Activated naive CD8-positive, alpha-beta T cell treated with anti-CD3 and anti-CD28 coated beads for 36 hours (primary cell): ENCODE measurements at places on chromosomes 4 and X.

GRCh38 chr4:159370286-159370685 lies 267.4 kb downstream of the RAPGEF2 start:
- H3K27ac ChIP-seq, result no peak overlapping the region
- H3K4me3 ChIP-seq, result no peak overlapping the region
- no peak for DNase-seq
- no peaks in the 10 kb centered on the region for H3K36me3 ChIP-seq
- peaks cover 10% of the 10 kb centered on the region for H3K27me3 ChIP-seq

DNA sequence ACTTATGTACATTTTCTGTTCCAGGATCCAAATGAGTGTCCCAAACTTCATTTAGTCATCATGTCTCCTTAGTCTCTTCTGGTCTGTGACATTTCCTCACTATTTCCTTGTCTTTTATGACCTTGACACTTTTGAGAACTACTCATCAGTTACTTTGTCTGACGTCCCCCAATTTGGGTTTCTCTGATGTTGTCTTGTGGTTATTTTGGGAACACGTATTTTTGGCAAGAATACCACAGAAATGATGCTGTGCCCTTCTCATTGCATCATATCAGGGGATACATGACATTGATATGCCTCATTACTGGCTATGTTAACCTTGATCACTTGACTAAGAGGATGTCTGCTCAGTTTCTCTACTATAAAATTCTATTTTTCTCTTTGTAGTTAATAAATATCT lies 308.8 kb downstream of the ZNF674 start:
- no peaks in the 10 kb centered on the region for H3K27me3 ChIP-seq
- no peak for DNase-seq
- H3K27ac ChIP-seq, result no peak overlapping the region
- no peaks in the 10 kb centered on the region for H3K36me3 ChIP-seq
- no peak overlapping the region for H3K4me3 ChIP-seq

GRCh38 chr4:168847771-168848502 lies 162.1 kb downstream of the CBR4 start:
- peaks cover 5% of the 10 kb centered on the region for H3K4me1 ChIP-seq
- no peaks in the 10 kb centered on the region for H3K36me3 ChIP-seq
- H3K27me3 ChIP-seq, result peaks cover 18% of the 10 kb centered on the region
- H3K27ac ChIP-seq, result no peak overlapping the region
- no peak for DNase-seq

- peaks cover 3% of the 10 kb centered on the region for H3K27me3 ChIP-seq
- H3K4me1 ChIP-seq, result no peaks in the 10 kb centered on the region
- no peak for DNase-seq
- no peak overlapping the region for H3K27ac ChIP-seq
- H3K4me3 ChIP-seq, result no peak overlapping the region
- no peaks in the 10 kb centered on the region for H3K36me3 ChIP-seq
Observed at GRCh38 chr4:118417325-118417724, 64.5 kb upstream of the PRSS12 start.

- no peak overlapping the region for H3K27ac ChIP-seq
- H3K27me3 ChIP-seq, result no peaks in the 10 kb centered on the region
- no peaks in the 10 kb centered on the region for H3K36me3 ChIP-seq
- no peaks in the 10 kb centered on the region for H3K4me1 ChIP-seq
- H3K4me3 ChIP-seq, result no peak overlapping the region
Observed at GRCh38 chr4:43242606-43243005, 350.1 kb downstream of the GRXCR1 start.

DNA sequence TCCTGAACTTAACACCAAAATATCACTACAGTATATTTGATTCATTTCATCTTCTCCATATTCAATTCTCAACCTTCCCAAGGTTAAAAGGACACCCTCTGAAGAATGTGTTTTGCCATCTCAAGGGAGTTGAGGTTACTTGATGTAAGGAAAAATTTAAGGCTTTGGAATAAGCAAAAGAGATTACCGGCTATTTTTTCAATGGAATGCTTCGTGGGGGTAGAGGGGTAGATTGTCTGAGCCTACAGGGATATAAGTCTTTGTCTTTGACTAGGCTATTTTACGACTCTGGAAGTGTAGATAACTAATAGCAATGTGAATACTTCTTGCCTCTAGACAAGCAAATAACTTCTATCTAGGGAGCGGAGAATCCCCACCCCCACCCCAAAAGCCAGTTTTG lies 78.2 kb downstream of the BCOR start:
- peaks cover 9% of the 10 kb centered on the region for H3K4me1 ChIP-seq
- no peak overlapping the region for H3K27ac ChIP-seq
- H3K36me3 ChIP-seq, result no peaks in the 10 kb centered on the region

DNA sequence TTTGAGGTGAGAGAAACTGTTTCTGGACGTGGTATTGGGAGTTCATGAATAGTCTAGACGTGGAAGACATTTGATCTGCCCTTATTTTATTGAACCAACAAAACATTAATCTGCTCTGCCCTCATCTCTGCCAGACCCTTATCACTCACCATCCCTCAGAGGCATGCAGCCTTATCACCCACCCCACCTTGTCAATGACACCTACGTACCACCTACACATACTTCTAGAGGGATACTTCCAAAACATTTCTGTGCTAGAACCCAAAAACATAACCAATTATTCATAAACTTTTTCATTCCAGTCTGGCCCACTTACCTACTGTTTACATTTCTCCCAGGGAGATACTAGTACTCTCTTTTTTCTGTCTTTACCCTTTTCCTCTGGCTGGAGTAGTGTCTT lies 105.2 kb downstream of the RS1 start:
- no peaks in the 10 kb centered on the region for H3K36me3 ChIP-seq
- H3K4me3 ChIP-seq, result no peak overlapping the region
- H3K27ac ChIP-seq, result no peak overlapping the region
- no peaks in the 10 kb centered on the region for H3K4me1 ChIP-seq
- no peak for DNase-seq
- no peaks in the 10 kb centered on the region for H3K27me3 ChIP-seq

DNA sequence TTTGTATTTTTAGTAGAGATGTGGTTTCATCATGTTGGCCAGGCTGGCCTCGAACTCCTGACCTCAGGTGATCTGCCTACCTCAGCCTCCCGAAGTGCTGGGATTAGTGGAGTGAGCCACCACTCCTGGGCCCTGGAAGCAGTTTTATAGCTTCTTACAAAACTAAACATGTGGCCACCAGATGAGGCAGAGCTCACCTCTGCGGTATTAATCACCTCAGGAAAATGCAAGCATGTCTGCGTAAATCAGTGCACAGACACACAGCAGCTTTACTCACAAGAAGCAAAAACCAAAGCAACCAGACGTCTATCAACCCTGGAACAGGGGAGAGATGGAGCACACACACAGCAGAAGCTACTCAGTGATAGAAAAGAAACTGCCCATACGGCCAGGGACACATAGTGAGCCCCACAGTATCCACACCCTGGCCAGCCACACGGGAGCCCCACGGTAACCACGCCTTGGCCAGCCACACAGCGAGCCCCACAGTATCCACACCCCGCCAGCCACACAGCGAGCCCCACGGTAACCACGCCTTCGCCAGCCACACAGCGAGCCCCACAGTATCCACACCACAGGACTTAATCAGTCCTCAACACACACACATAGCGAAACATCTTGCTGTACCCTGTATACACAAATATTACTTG lies 30.2 kb downstream of the PPP2R3B start:
- peaks cover 17% of the 10 kb centered on the region for H3K4me1 ChIP-seq
- peaks cover 61% of the 10 kb centered on the region for H3K36me3 ChIP-seq
- H3K27ac ChIP-seq, result peak overlapping the region; percentile 92

- no peaks in the 10 kb centered on the region for H3K27me3 ChIP-seq
- no peak overlapping the region for H3K27ac ChIP-seq
- no peak overlapping the region for H3K4me3 ChIP-seq
- no peak for DNase-seq
- peaks cover 26% of the 10 kb centered on the region for H3K36me3 ChIP-seq
Observed at GRCh38 chr4:88674979-88675378, 22.6 kb downstream of the NAP1L5 start.

DNA sequence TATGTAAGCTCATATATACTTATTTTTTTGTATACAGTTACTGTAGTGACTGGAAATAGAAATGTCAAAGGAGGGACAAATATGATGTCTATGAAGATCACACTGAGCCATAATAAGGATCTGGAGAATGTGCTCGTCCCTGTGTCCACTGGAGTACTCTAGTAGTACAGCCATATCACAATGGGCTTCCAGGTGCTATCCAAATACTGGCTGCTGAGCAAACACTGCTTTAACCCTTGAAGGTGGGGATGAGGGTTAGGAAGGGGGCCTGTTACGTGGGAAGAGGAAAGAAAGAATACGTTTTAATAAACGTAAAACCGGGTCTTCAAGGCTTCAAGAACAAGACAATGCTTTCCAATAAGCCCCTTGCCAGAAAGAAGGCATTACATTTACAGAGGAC lies 29.8 kb upstream of the TMEM150C start:
- peaks cover 10% of the 10 kb centered on the region for H3K27me3 ChIP-seq
- no peak for DNase-seq
- H3K27ac ChIP-seq, result no peak overlapping the region

DNA sequence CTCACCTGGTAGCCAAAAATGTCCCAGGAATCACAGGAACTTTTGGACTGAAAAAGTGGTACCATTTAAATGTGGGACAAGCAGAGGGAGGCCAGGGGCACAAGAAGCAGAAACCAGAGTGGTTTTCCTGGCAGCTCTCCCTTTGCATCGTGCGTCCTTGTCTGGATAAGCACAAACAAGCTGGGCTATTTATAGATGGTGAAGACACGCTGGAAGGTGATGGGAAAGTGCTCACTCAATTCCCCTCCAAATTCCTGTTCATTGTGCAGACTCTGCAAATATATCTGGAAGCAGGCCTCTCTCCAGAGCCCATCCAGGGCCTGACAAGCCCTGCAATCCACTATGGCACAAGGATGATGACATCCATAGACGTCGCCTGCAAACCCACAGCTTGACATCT lies 63.6 kb upstream of the MAP3K15 start:
- peaks cover 15% of the 10 kb centered on the region for H3K36me3 ChIP-seq
- peak overlapping the region; percentile 69 for H3K27ac ChIP-seq
- H3K4me3 ChIP-seq, result no peak overlapping the region
- peaks cover 14% of the 10 kb centered on the region for H3K4me1 ChIP-seq
- no peaks in the 10 kb centered on the region for H3K27me3 ChIP-seq
- no peak for DNase-seq

DNA sequence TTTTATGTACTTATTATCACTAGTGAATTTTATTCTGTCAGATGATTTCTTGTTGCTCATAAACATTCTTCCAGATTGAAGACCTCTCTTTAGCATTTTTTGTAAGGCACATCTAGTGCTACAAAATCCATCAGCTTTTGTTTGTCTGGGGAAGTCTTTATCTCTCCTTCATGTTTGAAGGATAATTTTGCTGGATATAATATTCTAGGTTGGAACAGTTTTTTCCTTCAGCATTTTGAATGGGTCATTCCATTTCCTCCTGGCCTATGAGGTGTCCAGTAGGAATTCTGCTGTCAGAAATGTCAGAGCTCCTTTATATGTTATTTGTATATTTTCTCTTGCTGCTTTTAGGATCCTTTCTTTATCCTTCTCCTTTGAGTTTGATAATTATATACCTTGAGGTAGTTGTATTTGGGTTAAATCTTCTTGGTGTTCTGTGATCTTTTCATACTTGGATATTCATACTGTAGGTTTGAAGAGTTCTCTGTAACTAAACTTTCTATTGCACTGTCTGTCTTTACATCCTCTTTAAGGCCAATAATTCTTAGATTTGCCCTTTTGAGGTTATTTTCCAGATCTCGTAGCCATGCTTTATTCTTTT lies 58.3 kb downstream of the PTPN13 start:
- H3K4me3 ChIP-seq, result no peak overlapping the region
- no peak for DNase-seq
- no peak overlapping the region for H3K27ac ChIP-seq
- H3K4me1 ChIP-seq, result no peaks in the 10 kb centered on the region
- peaks cover 4% of the 10 kb centered on the region for H3K36me3 ChIP-seq
- H3K27me3 ChIP-seq, result no peaks in the 10 kb centered on the region

DNA sequence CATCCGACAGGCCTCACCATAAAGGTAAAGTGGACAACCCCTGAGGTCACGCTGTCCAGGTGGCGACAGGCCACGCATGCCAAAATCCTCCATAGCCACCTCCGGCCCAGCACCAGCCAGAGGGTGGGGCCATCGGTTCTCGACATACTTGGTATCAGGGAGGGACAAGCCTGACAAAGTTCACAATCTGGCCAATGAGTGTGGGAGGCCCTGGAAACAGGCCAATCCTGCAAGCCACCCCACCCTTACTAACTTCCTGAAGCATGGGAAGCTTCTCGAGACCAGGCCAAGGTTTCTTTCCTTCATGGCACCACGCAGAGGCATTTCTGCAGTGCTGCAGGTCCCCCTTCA lies 73.8 kb downstream of the MTMR1 start:
- H3K36me3 ChIP-seq, result no peaks in the 10 kb centered on the region
- H3K27me3 ChIP-seq, result no peaks in the 10 kb centered on the region
- H3K4me3 ChIP-seq, result no peak overlapping the region

- no peaks in the 10 kb centered on the region for H3K36me3 ChIP-seq
- H3K27me3 ChIP-seq, result peaks cover 8% of the 10 kb centered on the region
- no peaks in the 10 kb centered on the region for H3K4me1 ChIP-seq
- DNase-seq, result no peak
- H3K4me3 ChIP-seq, result no peak overlapping the region
Observed at GRCh38 chr4:138716559-138717335, 298.8 kb upstream of the NOCT start.

GRCh38 chr4:90857081-90857820 lies 730.1 kb downstream of the CCSER1 start:
- H3K36me3 ChIP-seq, result no peaks in the 10 kb centered on the region
- no peaks in the 10 kb centered on the region for H3K27me3 ChIP-seq
- DNase-seq, result no peak
- H3K4me3 ChIP-seq, result no peak overlapping the region

- H3K4me1 ChIP-seq, result peaks cover 11% of the 10 kb centered on the region
- H3K36me3 ChIP-seq, result peaks cover 27% of the 10 kb centered on the region
- H3K27me3 ChIP-seq, result no peaks in the 10 kb centered on the region
- H3K27ac ChIP-seq, result no peak overlapping the region
Observed at GRCh38 chr4:142041788-142042187, 405.4 kb downstream of the IL15 start.

DNA sequence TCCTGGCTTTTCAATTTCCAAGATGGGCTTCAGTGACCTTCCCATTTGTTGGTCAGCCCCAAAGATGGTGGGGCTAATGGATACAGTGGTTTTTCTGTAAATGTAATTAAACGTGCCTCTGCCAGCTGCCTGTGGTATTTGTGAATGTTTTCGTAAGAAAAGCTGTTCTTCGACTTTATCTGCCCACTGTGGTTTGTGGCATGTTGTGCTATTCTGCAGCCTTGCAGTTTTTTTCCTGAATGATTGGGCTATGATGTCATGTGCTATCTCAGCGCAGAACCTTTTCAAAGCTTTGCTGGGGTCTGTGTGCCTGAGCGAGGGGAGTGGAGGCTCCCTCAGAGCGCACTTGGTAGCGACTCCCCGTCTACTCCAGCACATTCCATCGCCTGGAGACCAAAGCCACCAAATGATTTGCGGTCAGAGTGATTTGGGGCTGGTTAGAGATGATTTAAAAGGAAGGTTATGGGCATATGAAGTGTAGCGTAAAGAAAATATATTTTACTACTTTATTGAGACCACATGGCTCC lies 137.5 kb downstream of the PALLD start:
- H3K27me3 ChIP-seq, result peaks cover 68% of the 10 kb centered on the region
- H3K4me3 ChIP-seq, result no peak overlapping the region
- no peak for DNase-seq
- H3K27ac ChIP-seq, result no peak overlapping the region
